ENCODE measurements at places on chromosomes 7 and 10. TPM values are rescaled to one million over a fixed set of nuclear protein-coding genes. Genes with fewer than 3 reads are reported as not detected.

The ABCF2 gene
- 25.3 TPM for total RNA-seq

DNA sequence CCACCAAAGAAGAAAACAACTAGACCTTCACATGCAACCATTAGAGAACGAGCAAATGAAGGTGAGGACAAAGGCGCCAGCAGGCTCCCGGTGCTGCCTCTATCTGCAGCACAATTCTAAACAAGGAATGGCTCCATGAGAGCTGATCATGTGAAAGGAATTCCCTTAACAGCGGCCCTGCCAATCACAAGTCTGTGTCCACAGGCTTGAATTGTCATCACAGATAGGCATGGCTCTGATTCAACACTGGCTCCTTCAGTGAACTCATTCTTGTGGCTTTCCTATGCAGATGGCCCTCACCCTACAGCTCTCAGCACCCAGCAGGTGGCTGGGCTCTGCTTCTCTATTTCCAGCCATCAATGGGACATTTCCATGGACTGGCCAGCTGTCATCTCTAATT is 36.2 kb downstream of the LAMB1 start:
- no peak for DNase-seq

DNA sequence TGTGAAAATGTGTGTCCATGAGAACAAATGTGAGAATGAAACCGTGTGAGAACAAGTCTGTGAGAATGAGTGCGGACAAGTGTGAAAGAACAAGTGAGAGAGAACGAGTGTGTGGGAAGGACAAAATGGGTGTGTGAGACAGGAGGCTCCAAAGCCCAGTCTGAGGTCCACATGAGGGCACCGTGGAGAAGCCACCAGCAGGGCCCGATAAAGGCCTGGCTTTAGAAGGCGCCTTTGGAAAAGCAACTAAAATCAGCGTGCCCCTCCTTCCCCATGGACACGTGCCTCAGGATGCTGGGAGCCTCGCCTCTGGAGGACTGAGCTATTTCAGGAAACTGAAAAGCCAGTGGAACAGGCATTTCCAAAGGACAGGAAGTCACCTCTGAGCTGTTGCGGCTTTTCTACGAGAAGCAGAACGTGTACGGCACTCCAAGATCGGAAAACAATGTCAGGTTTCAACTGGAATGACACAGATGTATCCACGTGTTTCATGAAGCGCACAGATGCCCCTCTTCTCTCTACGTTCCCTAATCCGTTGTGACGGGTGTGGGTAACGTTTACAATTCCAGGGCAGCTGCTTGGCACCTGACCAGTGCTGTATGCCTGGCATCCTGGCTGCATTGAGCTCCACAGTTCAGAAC is 46.4 kb downstream of the ESYT2 start:
- no peak for DNase-seq

DNA sequence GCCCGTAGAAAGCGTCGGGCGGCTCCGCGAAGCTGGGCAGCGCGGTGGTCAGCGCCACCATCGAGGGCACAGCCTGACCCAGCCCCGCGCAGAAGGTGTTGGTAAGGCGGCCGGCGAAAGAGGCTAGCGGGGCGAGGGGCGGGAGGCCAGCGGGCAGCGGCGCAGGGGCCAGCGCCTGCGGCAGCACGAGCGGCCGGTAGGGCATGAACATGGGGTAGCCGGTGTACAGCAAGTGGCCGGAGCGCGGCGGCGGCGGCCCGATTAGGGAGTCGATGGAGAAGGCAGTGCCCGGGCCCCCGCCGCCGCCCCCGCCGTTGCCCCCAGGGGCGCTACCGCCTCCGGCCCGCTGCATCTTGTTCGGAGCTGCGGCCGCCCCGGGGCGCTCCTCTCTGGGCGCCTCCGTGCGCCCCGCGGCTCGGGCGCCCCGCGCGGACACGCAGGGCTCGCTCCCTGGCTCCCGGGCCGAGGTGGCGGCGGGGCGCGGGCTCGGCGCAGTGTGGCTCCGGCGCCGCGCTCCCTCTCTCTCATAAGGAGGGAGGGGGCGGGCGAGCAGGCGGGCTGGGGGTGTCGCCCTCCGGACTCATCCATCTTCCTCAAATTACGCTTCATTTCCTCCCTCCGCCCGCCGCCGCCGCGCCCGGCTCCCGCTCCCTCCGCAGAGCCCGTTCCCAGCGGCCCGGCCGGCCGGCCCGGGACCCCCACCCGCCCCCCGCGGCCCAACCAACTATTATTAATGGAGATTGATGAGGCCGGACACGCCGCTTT is at the start of gene GBX1:
TSS of gene GBX1 (minus strand) at position 498 of the 765 bp plus-strand sequence. CDS start at position 352, 146 bp downstream.
- no peak for DNase-seq

Data from vagina (tissue), 2 donors.